ENCODE measurements at places on chromosomes 5 and 9. TPM values are rescaled to one million over a fixed set of nuclear protein-coding genes. Genes with fewer than 3 reads are reported as not detected.

DNA sequence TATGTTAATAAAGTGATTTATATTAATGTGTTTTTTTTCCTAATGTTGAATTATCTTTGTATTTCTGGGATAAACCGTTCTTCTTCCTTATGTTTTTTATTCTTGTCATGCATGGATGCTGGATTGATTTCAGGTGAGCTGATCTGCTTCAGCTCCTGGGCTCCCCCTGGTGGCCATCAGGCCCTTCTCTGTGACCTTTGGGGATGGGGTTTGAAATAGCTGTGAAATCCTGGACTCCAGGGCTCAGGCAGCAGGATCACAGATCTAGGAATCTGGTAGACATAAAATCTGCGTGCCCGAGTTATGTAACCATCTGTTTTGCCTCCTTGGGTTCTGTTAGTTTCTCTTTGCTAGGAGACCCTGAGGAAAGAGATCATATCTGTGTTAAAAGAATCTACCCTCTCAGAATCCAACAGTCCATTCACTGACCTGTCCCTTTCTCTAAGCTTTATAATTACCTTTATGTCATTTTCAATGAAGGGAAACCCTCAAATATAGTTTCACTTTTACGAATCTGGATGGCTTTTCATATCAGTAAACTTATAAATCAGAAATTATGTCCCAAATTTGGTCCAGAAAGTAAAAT, 12.2 kb upstream of the OR13J1 start:
- no peaks in the 10 kb centered on the region for H3K4me1 ChIP-seq
- H3K4me3 ChIP-seq, result no peak overlapping the region
- peaks cover 10% of the 10 kb centered on the region for H3K27me3 ChIP-seq
- H3K36me3 ChIP-seq, result peaks cover 2% of the 10 kb centered on the region
- DNase-seq, result peak; percentile 89

The PCDHGA6 gene
- not detected for total RNA-seq

DNA sequence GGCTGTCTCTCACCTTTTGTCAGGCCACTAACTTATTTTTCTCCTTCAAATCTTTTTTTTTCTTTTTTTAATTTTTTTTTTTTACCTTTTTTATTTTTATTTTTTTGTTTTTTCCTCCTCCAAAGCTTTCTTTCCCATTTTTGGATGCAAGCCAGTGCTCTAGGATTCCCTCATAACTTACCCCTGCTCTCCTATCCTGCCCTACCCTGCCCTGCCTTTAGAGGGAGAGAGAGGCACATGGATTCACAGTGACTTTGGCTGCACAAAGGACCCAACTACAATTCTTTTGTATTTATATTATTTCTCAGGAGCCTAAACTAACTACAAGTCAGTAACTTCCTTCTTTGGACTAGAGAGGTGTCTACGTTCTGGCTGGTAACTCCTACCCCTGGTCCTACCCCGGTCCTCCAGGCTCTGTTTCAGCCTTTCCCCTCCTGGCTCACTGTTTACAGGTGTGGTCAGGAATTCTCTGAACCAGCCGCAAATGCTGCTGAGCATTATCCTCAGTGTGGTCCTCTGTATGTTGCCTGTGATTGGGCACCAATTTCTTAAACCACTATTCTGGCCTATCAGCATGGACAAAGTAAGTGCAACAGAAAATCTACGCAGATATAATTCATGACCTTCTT, 8.4 kb upstream of the RUSC2 start:
- peak; percentile 58 for DNase-seq
- H3K4me3 ChIP-seq, result no peak overlapping the region
- no peak overlapping the region for H3K27ac ChIP-seq
- no peaks in the 10 kb centered on the region for H3K36me3 ChIP-seq
- no peaks in the 10 kb centered on the region for H3K4me1 ChIP-seq
- H3K27me3 ChIP-seq, result peaks cover 5% of the 10 kb centered on the region

The KCNN2 gene
- total RNA-seq, result not detected

Measured in activated CD8-positive, alpha-beta T cell treated with anti-CD3 and anti-CD28 coated beads for 36 hours (primary cell).